D341Med (cell line): ENCODE measurements at places on chromosomes 3 and 15.

GRCh38 chr3:191357909-191358308 lies 27.6 kb upstream of the UTS2B start:
- no peak for DNase-seq

DNA sequence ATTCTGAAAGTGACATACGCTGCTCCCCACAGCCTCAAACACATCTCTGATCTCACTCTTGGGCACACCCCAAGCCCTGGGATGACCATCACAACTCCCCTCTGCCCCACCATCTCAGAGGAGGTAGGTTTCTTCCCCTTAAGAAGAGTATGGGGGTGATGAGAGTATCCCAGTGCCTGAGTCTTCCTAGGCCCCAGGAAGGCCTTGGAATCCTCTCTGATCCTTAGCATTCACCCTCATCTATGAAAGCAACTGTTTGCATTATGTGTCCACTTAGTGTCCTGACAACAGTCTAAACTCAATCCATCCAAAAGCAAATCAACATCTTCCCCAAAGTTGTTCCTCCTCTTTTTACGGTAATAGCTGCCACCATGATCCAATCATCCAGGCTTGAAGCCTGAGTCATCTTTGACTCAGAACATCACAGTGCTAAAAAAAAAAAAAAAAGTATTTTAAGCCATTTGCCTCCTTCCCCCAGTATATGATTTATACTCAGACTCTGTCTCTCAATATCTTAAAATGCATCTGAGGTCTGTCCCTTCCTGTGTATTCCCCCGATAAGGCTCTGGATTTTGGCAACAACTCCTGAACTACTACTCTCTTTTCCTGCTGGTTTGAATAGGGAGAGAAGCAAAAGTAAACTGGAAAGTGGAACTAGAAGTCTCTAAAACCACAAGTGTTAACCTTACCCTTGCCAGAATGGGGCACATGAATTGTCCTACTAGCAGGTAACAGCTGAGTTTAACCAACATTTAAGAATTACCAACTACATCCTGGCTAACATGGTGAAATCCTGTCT lies 22.5 kb downstream of the POPDC2 start:
- no peak for DNase-seq

DNA sequence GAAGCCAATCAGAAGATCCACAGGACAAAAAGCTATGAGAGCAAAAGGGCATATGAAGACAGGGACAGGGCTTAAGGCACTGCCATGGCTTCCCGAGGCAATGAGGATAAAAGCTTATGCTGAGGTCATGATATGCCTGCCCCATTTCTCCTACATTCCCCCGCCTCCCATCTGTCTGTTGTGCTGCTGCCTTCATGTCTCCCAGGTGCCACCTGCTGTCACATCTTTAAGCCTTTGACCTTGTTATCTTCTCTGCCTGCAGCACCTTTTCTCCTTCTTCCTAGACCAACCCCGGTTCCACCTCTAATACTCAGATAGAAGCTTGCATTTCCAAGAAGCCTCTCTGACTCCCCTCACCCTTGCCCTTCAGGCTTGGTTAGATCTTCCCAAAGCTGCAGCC lies 213.8 kb downstream of the ARRDC4 start:
- DNase-seq: no peak

DNA sequence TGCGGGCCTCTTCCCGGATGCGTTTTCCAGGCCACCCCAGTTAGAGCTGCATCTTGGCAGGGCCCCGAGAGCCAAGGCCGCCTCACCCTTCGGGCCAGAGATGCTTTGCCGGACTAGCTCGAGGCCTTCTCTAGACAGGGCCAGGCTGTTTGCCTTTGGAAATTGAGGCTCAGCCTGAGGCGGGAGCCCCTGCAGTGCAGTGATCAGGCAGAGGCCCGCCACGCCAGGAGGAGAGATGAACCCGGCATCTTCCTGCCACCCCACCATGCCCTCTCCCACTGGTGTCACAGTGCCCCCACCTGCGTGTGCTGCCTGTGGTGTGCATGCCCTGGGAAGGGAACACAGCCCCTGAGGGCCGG lies 8.9 kb upstream of the ROPN1B start:
- DNase-seq: no peak

DNA sequence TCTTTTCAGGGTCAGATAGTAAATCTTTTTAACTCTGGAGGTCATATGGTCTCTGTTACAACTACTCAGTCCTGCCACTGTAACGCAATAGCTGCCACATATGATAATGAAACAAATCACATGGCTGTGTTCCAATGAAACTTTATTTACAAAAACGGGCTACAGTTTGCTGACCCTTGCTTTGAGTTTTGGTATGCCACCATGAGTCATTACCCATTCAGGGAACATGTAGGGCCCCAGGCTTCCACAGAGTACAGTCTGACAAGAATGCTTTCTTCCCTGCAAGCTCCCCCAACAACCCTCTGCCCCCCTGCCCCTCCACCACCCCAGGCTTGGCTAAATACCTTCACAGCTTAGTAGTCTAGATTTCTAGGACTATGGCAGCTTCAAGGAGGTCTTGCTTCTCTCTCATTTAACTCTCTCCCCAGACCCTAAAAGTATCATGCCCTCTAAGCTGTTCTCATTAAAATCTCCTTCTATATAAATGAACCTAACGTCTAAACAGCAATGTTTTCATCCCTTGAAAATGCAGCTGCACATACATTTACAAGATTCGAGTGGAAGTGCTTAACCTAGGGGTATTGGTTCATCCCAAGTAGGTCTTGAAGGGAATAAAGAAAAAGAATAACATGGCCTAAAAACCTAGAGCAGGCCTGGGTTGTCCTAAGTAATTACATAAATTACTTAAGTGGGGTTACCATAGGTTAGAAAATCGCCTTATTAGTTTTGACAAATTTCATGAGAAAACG lies 117.8 kb upstream of the PRICKLE2 start:
- DNase-seq: no peak

DNA sequence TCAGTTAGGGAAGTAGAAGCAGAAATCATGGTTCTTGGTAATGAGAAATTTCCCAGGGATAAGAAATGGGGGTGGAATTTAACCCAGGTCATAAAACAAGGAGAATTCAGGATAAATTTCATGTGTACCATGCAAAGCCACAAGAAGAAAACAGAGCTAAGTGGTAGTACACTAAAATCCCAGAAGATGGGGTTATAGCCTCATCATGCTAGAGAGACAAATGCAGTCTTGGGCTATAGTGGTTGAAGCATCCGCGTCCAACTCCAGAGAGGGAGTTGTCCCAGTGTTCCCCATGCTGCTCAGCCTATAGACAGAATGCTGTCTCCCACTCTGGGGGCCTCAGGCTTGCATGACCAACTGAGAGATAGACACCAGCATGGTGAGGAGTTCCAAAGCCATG lies 36.2 kb upstream of the CLRN1 start:
- DNase-seq: peak; percentile 27

GRCh38 chr3:182027366-182027765 lies 315.6 kb downstream of the SOX2 start:
- DNase-seq: no peak

- no peak for DNase-seq
Measured at GRCh38 chr15:68256675-68257450, 20.7 kb upstream of the FEM1B start.

DNA sequence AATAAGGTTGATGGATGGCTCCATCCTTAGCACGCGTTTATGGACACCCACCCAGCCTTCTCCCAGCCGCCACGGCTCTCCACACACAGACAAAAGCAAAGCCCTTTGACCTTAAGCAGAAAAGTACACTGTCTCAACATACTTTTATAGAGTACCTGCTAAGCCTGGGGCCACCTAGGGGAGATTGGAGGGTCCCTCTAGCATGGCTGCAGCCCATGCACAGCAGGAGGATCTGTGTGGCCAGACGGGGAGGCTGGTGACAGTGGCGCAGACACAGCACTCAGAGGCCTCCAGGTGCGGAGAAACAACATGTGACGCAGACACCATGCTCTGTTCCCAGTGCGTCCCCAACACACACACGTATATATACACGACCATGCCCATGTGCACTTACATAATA lies 174.9 kb downstream of the XXYLT1 start:
- no peak for DNase-seq

GRCh38 chr15:59349680-59350420 lies 22.8 kb downstream of the MYO1E start:
- DNase-seq: no peak

- DNase-seq: no peak
Measured at GRCh38 chr3:131388490-131388799, 6.9 kb downstream of the NUDT16 start.

GRCh38 chr3:112056451-112056929 lies 22.0 kb downstream of the TMPRSS7 start:
- DNase-seq: no peak

DNA sequence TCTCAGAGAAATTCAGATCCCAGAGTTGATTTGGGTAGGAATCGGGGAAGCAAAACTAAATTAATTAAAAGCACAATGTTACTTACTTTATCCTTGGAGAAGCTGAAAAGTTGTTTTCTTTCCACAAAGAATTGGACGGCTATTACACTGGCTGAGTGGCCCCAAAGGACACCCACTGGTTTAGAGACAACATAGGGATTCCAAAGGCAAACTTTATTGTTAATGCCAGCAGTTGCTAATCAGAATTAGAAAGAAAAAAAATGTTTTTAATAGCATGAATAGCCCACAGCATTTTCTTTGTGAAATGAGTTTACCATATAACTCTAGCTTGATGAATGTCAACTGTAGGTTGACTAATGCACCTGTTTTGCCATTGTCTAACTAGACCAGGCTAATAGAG lies 51.7 kb downstream of the WDR49 start:
- DNase-seq: no peak

DNA sequence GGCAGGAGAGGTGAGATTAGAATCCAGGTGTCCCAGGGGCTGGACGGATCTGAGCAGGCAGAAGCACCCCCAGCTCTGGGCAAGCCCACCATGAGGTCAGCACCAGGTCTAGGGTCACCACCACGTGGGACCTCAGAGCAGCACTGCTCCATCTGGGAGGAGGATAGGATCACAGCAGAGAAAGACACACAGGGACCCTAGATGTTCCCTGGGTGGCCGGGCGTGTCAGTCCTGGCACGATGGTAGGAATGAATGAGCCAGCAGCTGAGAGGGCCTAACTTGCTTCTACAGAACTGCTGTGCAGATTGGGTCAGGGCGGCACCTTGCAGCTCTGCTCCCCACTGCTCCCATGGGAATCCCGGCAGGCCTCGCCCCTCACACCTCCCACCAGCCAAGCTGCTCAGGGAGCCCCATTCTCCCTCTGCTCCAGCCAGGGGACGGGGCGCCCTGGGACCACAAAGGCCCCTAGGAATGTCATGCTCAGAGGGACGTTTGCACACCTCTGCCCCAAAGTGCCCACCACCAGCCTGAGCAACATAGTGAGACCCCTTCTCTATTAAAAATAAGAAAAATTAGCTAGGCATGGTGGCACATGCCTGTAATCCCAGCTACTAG lies 66.3 kb downstream of the ZNF445 start:
- no peak for DNase-seq

DNA sequence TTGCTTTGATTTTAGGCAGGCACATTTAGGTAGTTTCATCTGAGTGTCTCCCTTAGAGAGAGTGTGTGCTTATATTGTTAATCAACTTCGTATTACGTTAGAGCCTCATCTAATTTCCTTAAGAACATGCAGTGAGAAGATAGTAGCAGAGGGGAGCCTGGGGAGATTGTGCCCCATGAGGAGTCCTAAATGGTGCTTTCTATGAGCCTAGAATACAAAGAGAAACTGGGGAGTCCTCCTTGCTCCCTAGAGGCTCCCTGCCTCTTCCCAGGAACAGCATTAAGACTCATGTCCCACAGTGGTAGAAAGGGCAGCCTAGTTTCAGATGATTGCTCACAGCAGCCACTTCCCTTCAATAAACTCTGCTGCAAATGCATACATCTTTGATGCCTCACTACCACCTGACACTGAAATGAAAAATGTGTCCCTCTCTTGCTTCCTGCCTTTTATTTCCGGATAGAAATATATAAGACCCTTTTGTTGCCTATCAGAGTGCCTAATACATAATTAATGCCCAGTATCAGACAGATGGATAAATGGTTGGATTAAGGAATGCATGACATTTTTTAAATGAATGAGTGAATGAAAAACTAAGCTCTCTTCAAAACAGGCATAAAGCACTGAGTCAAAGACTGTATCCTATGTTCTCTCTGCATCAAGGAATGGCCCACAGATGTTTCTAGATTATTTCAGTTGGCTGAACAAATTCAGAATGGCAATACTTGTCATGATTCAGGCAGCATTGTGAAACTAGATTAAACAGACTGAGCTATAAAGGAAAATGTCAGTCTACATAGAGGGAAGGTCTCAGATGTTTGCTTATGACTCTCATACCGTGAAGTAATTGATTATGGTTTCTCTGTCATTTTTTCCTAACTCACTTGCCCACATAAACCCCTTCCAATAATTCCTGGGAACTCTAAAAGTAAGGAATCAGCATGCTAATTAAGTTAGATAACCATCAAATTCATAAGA lies 362.1 kb downstream of the LRRC3B start:
- no peak for DNase-seq

DNA sequence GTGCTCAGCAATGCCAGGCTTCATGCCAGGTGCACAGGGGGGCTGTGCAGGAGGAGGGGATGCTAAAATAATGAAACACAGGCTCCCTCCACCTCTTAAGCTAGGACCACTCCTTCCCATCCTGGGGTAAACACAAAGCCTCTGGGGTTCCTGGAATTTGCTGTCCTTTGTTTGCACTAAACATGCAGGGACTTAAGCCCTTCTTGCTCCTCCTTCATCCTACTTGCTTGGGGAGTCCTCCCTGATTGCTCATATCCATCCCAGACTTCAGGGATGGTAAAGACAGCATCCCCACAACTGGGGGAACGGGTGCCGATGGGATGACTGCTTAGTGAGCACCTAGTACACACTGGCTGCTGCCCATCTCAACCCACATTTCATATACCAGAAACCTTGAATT lies 5.1 kb downstream of the LINGO1 start:
- no peak for DNase-seq

DNA sequence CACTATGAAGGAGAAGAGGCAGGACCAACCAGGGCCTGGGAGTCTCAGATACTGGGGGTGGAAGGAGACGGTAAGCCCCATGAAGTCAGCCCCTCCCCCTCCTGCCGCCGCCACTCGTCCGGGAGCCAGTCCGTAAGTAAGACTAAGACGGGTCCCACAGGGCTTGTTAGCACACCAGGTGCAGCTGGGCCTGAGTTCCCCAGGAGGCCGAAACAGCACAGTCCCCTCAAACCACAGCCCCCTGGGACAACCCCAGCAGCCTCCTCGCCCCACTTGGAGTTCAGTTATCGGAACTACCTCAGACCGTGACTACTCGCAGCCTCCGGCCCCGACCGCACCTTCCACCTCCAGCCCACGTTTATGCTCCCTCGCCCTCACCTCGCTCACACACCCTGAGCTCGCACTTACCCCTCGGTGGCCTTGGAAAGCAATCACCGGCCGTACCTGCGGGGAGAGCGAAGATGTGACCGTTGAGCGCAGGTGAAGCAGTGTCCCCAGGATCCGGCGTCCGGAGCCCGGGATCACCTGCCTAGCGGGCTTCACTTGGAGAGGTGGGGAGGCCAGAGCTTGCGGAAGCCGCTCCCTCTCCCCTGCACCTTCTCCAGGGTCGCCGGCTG lies 557 bp downstream of the ELL3 start:
- peak; percentile 75 for DNase-seq

DNA sequence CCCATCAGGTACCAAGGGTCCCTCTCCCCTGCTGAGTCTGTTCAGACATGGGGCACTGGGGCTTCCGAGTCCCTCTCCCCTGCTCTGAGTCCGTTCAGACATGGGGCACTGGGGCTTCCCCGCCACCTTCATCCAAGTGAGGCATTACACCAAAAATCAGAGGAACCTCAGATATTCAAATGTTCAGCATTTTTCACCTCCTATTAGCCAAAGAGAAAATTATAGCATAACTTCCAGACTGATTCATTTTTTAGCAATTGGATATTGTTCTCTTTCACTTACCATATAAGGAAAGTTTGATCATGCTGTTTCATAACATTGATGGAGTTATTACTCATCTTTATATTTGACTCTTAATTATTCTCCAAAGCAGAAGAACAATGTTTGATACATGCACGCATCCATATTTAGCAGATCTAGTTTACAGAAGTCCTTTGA lies 213.9 kb downstream of the MTHFS start:
- DNase-seq: no peak
